Activated CD4-positive, alpha-beta memory T cell treated with anti-CD3 and anti-CD28 coated beads, Interleukin-2, amount 10 ng/mL, durations not matched to agents 7 days and 5 days (primary cell): ENCODE measurements at places on chromosomes 2 and 18. TPM values are rescaled to one million over a fixed set of nuclear protein-coding genes. Genes with fewer than 3 reads are reported as not detected.

Gene GPBAR1
- total RNA-seq, result 0.68 TPM

Gene SYT4
- total RNA-seq, result not detected

GRCh38 chr2:74882299-74882687, 48.4 kb downstream of the HK2 start:
- no peak for DNase-seq

Gene AGXT
- not detected for total RNA-seq

DNA sequence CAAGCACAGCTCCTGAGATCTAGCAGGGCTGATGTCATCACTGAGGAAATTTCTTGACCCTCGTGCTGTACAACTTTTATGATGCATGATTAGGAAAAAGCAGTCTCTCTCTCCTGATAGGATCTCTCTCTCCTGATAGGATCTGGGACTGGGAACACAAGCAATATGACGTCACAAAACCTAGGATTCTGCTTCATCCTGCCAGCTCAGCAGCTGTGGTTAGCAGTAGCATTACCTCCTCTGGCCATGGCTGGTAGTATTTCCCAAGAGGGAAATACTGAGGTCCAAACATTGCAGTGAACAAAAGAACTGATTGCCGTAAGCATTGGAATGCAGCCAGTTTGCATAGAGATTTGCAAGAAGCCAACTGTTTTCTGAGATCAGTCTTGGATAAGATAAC, 521.2 kb upstream of the POU3F3 start:
- DNase-seq, result no peak
